ENCODE measurements at places on chromosomes 5 and 9. TPM values are rescaled to one million over a fixed set of nuclear protein-coding genes. Genes with fewer than 3 reads are reported as not detected.

GRCh38 chr5:33148076-33148513, 292.7 kb upstream of the TARS1 start:
- no peak for DNase-seq

DNA sequence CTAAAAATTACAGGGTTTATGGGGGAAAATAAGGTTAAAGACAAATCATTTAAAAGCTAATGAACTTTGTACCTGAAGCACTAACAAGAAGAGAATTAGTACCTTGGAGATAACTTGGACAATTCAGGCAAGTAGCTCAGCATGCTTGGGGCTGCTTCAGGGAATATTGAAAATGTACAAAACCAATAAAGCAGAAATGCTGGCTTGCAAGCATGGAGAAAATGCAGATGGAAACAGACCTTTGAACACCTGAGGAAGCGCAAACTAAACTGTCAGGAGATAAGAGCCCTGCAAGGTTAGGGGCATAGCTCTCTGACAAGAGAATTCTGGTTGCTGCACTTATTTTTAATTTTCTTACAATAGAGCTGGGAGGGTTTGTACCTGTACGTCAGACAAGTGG, 42.6 kb upstream of the C5orf47 start:
- DNase-seq = no peak

- no peak for DNase-seq
Measured at GRCh38 chr5:34756781-34757624, 82.0 kb upstream of the TTC23L start.

GRCh38 chr9:97372580-97372979, 39.3 kb upstream of the TDRD7 start:
- DNase-seq = no peak

Gene HMCN2
- 0.15 TPM for total RNA-seq

Gene ZNF484
- 36.9 TPM for total RNA-seq

Gene TNC
- 54.9 TPM for total RNA-seq

Gene GABRA6
- total RNA-seq = not detected

Gene BTNL8
- 0.22 TPM for total RNA-seq

Data from neural progenitor cell (in vitro differentiated cells).